ENCODE measurements at places on chromosomes 13 and 19. TPM values are rescaled to one million over a fixed set of nuclear protein-coding genes. Genes with fewer than 3 reads are reported as not detected.

- no peak for DNase-seq
These were observed 1317.1 kb downstream of the SLITRK1 start for GRCh38 chr13:82565201-82565600.

GRCh38 chr19:36488846-36489117 lies 579 bp downstream of the ZNF566 start:
- DNase-seq: peak; percentile 28

The POLRMT gene
- 33.7 TPM for total RNA-seq

GRCh38 chr19:30063650-30064347 lies 121.8 kb downstream of the URI1 start:
- no peak for DNase-seq

The MAST1 gene
- total RNA-seq: 0.37 TPM

The C1QTNF9 gene
- 1.7 TPM for total RNA-seq

The CDX2 gene
- not detected for total RNA-seq

The LINGO3 gene
- total RNA-seq: not detected

DNA sequence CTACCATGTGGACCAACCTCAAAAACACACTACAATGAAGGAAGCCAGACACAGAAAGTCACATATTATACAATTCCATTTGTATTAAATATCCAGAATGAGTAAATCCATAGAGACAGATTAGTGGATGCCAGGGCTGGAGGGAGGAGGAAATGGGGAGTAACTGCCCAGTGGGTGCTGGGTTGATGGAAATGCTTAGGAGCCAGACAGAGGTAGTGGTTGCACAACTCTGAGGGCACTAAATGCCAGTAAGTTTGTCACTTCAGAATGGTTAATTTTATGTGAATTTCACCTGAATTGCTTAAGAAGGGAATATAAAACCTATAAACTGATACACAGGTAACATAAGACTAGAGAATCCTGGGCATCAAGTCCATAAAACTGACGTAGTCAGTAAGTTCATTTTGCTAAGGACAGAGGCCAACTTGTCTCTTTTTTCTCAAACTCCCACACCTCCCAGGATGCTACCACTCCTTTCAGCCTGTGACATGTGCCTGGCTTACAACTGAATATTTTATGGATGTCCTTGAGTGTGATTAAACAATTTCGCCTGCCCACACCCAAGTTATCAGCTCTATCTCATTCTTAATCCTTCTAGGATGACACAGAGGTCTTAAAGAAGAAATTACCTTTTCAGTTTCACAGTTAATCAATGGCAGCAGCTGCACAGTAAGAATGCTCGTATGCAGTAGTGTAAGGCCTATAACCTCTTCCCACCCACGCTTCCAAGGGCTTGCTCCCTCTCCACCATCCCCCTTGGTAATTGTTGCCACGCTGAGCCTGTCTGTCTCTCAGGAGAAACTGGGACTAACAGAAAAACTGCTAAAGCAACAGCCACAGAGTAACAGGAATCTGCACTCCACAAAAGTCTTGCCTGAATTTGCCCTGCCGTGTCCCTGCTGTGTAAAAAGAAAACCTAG lies 5.9 kb upstream of the MLNR start:
- DNase-seq: no peak

DNA sequence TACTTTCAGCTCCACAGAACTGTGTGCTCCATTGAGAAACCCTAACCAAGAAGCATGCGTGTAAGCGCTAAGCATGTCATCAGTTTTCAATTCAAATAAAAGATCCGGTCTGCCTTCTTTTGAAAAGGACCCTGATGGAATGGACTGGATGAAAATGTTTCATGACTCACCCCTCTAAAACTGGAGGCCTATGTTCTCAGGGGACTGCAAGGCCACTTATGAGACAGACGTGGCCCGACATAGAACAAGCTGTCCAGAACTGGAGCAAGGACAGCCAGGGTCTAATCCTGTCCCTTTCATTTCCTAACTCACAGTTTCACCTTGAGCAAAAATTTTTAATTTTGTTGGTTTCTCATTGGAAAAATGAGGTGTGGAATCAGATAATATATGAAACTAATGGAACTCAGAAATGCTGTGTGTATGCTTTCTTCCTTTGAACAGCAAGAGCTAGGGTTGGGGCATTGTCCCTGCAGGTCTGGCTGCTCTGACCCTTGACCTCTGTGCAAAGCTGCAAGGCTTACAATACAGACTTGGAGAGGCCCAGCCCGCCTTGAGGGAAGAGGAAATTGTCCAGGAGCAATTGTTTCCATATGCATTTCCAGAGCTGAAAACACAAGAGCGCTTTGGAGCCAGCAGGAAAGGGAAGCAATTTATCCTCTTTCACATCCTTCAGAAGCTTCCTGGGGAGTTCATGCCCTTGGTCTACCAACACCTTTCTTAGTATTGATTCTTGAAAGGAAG lies 553.4 kb upstream of the KLF12 start:
- DNase-seq: peak; percentile 23

The ZSCAN4 gene
- not detected for total RNA-seq

The DMKN gene
- 7.6 TPM for total RNA-seq

The DAND5 gene
- 7.0 TPM for total RNA-seq

- peak; percentile 76 for DNase-seq
These were observed 20.5 kb downstream of the CYTH2 start for GRCh38 chr19:48489608-48490216.

- no peak for DNase-seq
These were observed 960.5 kb downstream of the PCDH17 start for GRCh38 chr13:58592052-58592451.

The ZNF480 gene
- total RNA-seq: 21.5 TPM

The ZNF234 gene
- total RNA-seq: 8.1 TPM

- DNase-seq: no peak
These were observed 402.9 kb downstream of the HS6ST3 start for GRCh38 chr13:96492766-96493165.

The ZNF583 gene
- 6.2 TPM for total RNA-seq

- peak; percentile 37 for DNase-seq
These were observed 64.7 kb downstream of the ZNF823 start for GRCh38 chr19:11674067-11674492.

- DNase-seq: peak; percentile 33
These were observed 395.9 kb downstream of the KCNRG start for GRCh38 chr13:50410921-50411746.

The ZNF177 gene
- 1.8 TPM for total RNA-seq

The APOC1 gene
- total RNA-seq: 4.6 TPM

DNA sequence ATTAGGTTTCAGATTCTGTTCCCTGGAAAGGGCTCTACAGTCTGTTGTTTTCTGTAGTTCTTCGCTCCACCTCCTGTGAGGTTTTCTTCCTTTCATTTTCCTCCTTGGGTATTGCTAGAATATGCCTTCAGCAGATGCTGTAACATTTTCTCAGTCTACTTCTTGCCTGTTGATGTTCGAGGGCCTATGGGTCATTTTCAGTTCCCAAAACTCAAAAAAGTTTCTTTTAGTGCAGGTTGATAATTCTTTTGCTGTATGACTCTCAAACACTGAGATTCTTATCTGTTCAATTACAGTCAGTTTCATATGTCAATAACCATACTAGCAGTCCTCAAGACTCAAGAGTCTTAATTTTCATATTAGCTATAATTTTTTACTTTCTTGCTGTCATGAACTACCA lies 268.3 kb downstream of the RFC3 start:
- DNase-seq: no peak

GRCh38 chr13:87680298-87680697 lies 9.1 kb downstream of the SLITRK5 start:
- no peak for DNase-seq

DNA sequence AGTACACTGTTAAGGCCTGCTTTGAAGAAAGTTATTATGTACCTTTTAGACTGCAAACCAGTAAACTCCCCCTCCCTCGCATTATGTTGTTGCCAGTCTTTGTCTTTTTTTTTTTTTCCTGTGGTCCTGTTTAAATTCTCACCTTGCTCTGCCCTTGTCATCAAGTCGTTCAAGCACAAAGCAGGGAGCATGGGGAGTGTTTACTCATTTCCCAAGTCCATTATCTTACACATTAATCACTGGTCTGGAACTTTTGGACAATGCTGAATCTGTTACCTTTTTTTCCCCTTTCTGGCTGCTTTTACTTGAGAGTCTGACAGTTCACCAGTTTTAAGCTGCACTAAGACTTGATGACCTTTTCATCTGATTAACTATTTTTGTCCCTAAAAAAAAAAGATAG lies 108.2 kb downstream of the DACH1 start:
- DNase-seq: no peak

- peak; percentile 82 for DNase-seq
These were observed 1.3 kb downstream of the TRIP10 start for GRCh38 chr19:6740589-6741343.

DNA sequence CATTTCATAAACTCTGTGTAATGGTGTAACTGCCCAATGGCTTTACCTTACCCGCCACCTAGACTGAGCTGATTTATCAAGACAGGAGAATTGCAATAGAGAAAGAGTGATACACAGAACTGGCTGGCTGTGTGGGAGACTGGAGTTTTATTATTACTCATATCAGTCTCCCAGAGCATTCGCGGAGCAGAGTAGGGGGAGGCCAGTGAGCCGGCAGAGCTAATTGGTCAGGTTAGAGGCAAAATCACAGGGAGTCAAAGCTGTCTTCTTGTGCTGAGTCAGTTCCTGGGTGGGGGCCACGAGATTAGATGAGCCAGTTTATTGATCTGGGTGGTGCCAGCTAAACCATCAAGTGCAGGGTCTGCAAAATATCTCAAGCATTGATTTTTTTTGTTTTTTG lies 23.4 kb upstream of the SLITRK1 start:
- DNase-seq: no peak

- peak; percentile 62 for DNase-seq
These were observed 81.6 kb downstream of the DPF1 start for GRCh38 chr19:38142176-38143035.

- DNase-seq: peak; percentile 55
These were observed 758 bp upstream of the CACNG7 start for GRCh38 chr19:53908106-53908934.

GRCh38 chr19:48529156-48529555 lies 17.5 kb upstream of the LMTK3 start:
- no peak for DNase-seq

- no peak for DNase-seq
These were observed 79.9 kb downstream of the STK24 start for GRCh38 chr13:98496966-98497365.

DNA sequence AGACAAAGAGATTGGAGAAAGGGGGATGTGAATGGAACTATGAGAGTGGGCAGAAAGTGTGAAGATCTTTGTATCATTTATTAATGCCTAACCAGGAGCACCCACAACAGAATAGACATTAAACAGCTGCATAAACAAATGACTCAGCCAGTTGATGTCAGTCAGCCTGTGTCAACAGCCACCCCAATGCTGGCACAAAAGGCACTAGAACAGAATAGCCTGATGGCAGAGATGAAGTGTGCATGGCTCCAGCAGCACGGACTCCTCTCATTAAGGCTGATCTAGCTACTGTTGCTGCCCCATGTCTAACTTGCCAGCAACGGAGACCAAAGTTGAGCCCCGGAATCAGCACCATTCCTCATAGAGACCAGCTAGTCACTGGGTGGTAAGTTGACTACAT lies 7.8 kb downstream of the CPB2 start:
- no peak for DNase-seq

GRCh38 chr13:51829568-51829899 lies 15.4 kb downstream of the TMEM272 start:
- DNase-seq: no peak

- no peak for DNase-seq
These were observed 283.4 kb upstream of the KLHL1 start for GRCh38 chr13:70391678-70392077.

DNA sequence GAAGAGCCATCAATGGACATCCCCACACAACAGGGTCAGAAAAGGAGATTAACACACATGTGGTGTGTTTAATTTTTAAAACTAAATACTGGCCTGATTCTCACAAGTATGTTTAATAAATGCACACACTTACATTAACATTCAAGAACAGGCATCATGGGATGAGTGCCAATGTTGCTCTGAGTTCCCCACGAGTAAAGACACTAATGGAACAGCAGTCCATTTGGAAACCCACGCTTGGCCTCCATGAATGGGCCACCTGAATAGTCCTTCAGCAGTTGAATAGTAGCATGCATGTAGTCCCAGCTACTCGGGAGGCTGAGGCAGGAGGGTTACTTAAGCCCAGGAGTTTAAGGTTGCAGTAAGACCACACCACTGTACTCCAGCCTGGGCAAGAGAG lies 195.2 kb upstream of the IPO5 start:
- peak; percentile 39 for DNase-seq

- no peak for DNase-seq
These were observed 1.7 kb upstream of the ANKRD10 start for GRCh38 chr13:110916301-110917142.

DNA sequence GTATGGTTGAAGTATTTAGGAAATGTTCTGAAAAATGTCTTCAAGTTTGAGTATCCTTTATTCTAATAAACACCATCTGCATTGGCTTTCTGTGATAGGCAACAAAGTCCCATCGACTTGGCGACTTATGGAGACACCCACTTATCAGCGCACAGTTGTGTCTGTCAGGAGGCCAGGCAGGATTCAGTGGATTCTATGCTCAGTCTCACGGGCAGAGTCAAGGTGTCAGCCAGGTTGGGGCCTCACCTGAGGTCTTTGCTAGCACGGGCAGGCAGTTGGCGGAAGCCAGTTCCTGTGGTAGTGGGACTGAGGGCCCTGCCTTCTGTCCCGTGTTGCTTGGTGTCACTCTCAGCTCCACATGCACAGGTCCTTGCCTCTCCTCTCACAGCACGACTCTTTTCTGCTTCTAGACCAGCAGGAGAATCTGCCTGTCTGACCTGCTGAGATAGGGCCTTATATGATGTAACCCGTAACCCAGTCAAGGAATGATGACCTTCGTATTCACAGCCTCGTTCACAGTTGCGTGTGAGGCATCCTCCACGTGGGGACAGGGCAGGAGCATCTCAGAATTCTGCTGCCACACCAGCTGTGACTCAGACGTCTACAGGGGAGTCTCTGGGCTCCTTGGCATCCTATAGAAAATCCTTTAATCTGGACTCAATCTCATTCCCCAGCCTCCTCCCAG lies 10.0 kb downstream of the CUL4A start:
- DNase-seq: no peak

- DNase-seq: no peak
These were observed 48.8 kb upstream of the RAP2A start for GRCh38 chr13:97385146-97385545.

The STOML3 gene
- total RNA-seq: not detected

GRCh38 chr19:39083983-39084731 lies at the start of gene ACP7:
TSS of gene ACP7 (plus strand) at chr19:39084368. CDS start at chr19:39085270, 902 bp downstream.
- DNase-seq: no peak

DNA sequence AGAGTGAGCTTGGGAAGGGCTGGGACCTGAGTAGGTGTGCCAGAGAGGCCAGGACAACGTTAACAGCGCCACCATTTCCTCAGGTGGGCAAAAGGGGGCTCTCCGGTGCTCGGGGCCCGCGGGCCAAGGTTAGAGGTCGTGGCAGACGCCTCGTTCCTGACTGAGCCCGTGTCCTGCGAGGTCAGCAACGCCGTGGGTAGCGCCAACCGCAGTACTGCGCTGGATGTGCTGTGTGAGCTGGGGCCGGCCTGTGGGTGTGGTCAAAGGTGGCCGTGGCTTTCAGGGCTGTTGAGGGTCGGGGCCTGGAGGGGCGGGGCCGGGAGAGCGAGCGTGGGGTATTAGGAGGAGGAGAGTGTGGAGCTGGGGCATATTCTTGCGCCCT lies 3.7 kb downstream of the KIRREL2 start:
- no peak for DNase-seq

GRCh38 chr13:105541565-105541964 lies 993.9 kb downstream of the EFNB2 start:
- DNase-seq: no peak

- DNase-seq: no peak
These were observed 230.5 kb downstream of the FGF9 start for GRCh38 chr13:21901336-21901735.

Measured in left cardiac atrium (tissue), 4 donors.